ENCODE measurements at places on chromosomes 11 and 22.

GRCh38 chr11:12110201-12110713, at the start of gene MICAL2:
Gene MICAL2 (plus strand): TSS chr11:12110590. CDS start chr11:12162156, 51,566 bp downstream.
- DNase-seq, result peak; percentile 96

GRCh38 chr22:25941365-25941960, 199.5 kb downstream of the MYO18B start:
- no peak for DNase-seq

GRCh38 chr22:46036558-46037408, 59.8 kb upstream of the WNT7B start:
- DNase-seq, result peak; percentile 62

DNA sequence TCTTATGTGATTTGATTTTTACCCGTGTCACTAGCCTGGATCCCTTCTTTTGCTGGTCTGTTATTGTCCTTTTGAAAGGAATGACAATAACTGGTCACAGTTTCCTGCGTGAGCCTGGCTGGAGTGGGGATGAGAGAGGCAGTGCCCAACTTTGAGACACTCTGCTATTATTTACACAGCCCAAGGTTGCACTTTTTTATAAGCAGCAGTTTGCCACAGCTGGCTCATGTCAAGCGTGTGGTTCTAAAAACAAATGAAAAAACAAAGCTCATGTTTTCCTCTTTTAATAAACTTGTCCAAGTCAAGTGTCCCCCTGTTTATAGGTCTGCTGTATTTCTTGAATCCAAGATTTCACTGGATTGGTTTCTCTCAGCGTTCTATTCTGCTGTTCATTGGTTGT, 201.3 kb downstream of the GRIK4 start:
- no peak for DNase-seq

- no peak for DNase-seq
Measured at GRCh38 chr11:17960091-17960490, 52.8 kb downstream of the SERGEF start.

- no peak for DNase-seq
Measured at GRCh38 chr22:27752141-27752540, 49.4 kb downstream of the MN1 start.

DNA sequence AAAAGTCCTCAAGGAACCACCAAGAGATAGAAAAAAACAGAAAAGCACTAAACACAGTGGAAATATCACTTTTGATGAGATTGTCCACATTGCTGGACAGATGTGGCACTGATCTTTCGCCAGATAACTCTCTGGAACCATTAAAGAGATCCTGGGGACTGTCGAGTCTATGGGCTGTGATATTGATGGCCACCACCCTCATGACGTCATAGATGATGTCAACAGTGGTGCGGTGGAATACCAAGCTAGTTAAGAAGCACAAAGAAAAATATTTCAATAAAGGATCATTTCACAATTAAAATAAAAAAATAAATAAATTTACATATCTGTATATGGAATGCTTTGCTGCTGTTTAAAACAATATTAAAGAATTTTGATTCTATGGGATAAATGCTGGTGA, 45.5 kb downstream of the ARL14EP start:
- DNase-seq, result no peak

GRCh38 chr11:126926376-126926791, 74.2 kb downstream of the KIRREL3 start:
- no peak for DNase-seq

DNA sequence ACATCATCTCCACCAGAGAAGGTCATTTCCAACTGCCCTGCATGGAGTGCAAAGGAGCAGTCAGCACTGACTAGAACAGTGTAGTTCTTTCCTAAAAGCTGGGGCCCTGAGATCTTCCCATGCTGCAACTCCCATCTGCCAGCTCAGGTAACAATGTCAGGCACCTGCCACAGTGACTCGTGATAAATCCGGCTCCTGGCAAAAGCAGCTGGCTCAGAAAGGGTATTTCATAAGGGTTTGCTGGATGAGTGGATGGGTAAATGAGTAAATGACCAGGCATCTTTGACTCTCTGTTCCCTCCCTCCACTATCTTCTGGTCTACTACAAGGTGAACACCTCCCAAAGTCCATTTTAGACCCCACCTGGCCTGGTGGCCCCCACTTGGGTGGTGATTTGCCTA, 403.6 kb downstream of the NXPE2 start:
- DNase-seq, result no peak

GRCh38 chr22:29351042-29351441, 35.5 kb upstream of the RASL10A start:
- no peak for DNase-seq

GRCh38 chr11:65745049-65745448, 24.5 kb upstream of the RNASEH2C start:
- no peak for DNase-seq

DNA sequence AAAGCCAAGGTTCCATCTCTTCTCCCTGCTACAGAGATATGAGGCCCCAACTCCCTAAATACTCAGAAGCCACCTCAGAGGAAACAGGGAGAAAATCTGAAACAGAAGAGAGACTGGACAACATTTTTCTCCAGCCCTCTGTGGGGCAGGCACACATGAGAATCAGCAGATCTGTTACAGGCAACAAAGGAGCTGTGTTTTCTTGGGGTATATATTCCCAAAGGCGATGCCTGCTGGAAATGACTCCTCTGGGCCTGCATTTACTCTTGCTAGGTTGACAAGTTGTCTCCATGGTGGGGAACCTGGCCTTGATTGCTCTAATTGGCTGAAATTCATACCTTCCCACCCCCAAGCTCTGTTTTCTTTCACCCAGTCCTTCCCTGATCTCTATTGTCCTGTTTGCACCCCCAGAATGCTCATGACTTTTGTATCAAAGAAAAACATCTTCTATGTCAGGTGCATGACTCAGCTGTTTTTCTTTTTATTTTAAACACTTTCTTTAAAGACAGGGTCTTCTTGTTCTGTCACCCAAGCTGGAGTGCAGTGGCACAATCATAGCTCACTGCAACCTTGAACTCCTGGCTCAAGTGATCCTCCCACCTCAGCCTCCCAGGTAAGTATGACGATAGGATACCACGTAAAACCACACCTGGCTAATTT, 23.5 kb upstream of the P2RY6 start:
- DNase-seq, result no peak

DNA sequence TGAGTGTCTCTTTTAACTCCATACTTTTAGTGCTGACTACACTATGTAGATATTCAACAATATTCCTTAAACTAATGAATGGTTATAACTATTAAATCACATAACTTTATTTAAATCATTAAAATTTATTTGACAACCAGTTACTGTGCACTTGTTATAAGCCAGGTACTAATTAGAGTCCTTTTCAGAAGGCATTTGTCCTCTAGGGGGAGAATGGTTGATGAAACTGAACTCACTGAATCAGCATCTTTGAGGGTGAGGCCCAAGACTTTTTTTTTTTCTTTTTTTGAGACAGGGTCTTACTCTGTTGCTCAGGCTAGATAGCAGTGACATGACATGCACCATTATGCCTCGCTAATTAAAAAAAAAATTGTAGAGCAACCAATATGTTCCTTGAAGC, 515.6 kb upstream of the CCDC90B start:
- DNase-seq, result no peak

DNA sequence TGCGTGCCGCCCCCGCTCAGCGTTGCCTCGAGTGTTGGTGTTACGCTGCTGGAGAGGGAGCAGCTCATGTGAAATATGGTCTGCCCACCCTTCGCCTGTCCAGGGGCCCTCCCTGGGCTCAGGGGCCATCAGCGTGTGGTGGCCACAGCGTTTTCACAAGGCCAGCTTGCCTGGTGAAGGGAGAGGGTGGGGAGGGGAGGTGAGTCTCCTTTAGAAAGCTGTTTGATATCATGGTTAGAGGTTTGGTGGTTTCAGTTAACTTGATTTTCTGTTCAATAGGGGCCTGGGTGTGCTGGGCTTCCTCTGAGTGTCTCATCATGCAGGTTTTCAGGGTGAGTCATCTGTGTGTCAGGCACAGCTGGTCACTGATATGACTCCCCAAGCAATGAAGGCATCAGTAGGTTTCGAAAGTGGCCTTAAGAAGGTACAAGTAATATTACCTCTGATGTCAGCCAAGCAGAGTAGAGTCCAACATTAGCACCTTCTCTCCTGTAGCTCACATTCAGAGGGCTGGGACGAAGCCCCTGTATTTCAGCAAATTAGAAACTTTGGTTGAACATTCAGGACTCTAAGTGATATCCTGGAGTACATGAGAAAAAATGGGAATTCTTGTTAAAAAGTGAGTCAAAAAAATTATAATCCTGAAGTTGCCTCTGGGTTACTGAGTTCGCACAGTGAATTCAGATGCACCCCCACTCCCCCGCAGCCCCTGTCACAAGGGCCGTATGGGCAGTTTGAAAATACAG, 172.5 kb downstream of the TBC1D22A start:
- DNase-seq, result no peak

DNA sequence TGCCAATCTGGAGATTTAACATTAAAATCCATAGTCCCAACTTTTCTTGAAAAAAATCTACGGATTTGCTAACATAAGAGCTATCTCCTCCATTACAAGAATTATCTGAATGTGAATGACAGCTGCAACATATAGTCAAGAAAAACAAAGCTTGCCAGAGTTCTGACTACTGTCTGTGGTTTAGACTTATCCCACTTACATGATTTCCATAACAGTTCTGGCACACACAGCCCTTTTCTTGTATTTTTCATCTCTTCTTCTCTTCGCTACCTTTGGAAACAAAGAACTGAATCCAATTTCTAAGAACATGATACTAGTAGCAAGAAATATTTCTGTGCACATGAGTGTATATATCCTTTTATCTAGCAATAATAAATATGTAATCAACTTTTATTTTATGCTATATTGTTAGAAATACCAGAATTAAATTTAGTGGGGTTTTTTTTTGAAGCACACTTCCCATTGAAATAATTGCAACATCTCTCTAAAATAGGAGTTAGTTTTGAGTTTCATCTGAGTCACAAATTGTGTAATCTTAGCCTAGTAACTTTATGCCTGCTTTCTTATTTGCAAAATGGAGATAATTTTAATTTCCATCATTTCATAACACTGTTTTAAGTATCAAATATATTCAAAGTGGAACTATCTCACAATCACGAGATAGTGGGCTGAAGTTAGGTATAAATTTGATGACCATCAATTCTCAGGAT, 1217.6 kb downstream of the JRKL start:
- no peak for DNase-seq

DNA sequence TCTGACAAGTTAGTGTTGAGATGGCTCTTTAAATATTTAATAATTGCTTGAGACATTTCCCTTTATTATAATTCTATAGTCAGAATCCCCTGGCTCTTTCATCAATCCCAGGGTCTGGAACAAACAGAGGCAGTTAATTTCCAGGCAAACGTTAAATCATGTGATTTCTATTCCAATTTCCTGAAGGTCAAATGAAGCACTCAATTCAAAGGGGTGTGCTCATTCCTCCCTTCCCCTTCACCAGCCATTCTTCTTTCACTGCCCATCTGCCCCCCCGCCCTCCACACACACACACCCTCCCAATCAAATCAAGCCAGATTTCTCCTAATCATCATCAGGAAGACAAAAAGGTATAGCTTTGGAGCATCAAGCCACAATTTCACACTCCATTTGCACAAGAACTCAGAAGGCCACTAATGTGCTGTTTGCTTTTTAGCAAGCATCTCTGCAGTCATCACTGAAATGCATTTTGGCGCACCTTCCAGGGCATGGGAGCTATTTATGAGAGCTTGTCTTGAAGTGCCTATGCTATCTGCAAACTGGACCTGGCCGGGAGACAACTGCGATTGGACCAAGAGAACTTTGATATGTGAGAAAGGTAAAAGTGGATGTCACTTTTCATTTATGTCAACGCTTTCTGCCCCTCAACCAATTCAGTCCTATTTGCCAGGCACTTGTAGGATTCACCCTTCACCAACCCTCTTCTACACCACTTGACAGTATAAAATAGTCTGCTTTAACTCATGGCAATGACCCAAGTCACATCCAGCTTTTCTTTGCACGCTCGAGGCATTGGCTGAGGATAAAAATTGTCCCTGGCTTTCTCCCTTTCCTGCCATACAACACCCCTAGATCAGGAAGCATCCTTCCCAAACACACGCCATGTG, 315.1 kb upstream of the API5 start:
- DNase-seq, result no peak

GRCh38 chr11:100939571-100939970, 190.0 kb downstream of the PGR start:
- no peak for DNase-seq

GRCh38 chr11:1234771-1235305, 12.0 kb downstream of the MUC5B start:
- DNase-seq, result peak; percentile 51

GRCh38 chr11:106999196-106999595, 19.1 kb downstream of the GUCY1A2 start:
- DNase-seq, result no peak

DNA sequence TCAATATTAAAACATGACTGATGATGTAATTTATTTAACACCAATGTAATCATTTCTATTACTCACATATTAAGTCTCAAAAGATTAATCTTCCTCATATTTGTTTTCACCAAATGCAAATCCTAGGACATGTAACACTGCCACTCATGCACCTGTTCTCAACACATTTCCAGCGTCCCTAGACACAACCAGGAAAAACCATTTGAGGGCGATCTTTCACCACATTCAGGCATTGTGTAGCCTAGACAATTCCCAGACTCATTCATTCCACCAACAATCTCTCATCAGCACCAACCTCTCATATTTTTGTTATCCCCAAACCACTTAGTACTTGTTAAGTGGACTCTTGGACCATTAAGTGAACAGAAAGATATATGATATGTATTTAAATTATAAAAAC, 66.1 kb downstream of the SLC36A4 start:
- DNase-seq, result no peak

DNA sequence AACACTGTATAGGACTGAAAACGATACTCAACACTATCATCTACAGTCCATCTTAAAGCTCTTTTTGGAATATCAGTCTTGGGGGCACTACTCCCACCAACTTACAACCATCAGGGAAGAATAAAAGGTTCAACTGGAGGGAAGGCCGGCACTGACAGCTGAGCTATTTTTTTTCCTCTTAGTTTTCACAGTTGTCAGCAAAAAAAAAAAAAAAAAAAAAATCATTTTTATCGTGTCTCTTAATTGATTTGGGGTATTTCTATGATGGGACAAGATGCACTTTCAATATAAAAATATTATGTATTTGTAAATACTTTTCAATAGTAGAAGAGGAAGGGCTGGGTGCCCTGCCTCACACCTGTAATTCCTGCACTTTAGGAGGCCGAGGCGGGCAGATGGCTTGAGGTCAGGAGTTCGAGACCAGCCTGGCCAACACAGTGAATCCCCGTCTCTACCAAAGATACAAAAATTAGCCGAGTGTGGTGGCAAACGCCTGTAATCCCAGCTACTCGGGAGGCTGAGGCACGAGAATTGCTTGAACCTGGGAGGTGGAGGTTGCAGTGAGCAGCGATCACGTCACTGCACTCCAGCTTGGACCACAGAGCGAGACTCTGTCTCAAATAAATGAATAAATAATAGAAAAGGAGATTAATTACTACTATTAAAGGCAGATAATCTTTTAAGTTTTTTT, 1.5 kb downstream of the KIF18A start:
- DNase-seq, result no peak

- DNase-seq, result no peak
Measured at GRCh38 chr11:131463162-131463561, 92.7 kb downstream of the NTM start.
